ENCODE measurements at places on chromosomes 1 and 21.

GRCh38 chr21:35775778-35776544 is 284.4 kb downstream of the SETD4 start:
- no peak for DNase-seq

DNA sequence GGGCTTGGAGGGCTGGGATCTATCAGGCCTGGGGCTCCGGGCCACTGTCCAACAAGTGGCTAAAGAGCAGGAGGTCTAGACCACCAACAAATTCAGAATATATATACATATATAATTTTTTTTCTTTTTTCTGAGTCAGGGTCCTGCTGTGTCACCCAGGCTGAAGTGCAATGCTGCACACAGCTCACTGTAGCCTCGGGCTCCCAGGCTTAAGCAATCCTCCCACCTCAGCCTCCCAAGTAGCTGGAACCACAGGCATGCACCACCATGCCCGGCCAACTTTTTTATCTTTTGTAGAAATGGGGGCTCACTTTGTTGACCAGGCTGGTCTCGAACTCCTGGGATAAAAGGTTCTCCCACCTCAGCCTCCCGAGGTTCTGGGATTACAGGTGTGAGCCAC is 6.8 kb upstream of the LAPTM5 start:
- DNase-seq: no peak

DNA sequence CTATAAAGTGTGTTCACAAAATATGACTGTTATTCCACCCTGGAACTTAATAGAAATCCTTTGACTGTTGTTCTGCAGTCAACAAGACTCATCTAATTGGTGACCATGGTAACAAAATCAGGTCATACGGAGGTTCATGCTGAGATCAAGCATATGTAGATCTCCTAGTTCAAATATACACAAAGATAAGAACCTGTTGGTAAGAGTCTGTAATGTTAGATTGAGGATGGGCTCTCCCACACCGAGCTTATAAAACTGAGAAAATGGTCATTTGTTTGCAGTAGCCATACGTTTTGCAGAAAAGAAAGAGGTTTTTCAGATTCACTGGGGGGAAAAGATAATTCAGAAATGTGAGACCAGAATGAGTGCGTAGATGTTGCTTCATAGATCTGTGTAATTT is 468.1 kb downstream of the RPS6KC1 start:
- peak; percentile 10 for DNase-seq

DNA sequence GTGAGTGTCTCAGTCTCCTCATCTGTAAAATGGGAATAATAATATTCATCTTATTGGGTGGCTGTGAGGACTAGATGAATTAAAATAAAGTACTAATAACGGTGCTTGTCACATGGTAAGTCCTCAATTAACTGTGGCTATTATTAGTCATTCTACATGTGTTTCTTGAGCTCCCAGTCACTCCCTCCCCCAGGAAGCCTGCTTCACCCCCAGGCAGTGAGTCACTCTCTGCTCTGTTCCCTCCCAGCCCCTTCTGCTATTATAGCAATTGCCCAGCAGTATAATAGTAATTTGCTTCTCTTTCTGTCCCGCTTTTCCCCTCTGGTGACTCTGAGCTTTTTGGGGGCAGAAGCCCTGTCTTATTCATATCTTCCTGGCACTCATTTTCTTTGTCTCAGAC is 102.0 kb downstream of the BEND5 start:
- DNase-seq: peak; percentile 95

DNA sequence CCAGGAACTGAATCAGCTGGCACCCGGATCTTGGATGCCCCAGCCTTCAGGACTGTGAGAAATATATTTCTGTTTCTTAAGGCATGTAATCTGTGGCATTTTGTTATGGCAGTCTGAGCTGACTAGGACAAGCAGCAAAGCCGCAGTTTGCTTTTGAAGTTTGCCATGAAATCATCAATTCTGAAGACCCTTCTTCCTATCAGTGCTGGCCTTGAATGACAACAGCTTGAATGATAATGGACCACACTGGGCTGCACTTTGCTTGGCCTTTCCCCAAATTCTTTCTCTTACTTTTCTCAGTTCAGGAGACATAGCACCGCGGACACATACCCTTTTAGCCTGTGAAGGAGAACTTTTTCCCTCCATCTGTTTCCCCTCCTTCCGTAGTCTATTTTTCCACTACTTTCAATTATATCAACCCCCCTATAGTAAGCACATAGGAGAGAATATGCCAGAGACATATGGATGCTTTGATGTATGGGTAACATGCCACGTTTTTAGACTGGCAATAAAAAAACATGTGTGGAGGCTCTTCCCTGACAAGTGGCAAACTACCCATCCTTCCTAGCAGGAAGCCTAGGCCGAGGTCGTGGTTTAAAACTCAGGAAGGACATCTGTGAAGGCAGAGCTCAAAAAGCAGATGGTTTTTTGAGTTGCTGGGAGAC is 42.9 kb downstream of the HLX start:
- no peak for DNase-seq

DNA sequence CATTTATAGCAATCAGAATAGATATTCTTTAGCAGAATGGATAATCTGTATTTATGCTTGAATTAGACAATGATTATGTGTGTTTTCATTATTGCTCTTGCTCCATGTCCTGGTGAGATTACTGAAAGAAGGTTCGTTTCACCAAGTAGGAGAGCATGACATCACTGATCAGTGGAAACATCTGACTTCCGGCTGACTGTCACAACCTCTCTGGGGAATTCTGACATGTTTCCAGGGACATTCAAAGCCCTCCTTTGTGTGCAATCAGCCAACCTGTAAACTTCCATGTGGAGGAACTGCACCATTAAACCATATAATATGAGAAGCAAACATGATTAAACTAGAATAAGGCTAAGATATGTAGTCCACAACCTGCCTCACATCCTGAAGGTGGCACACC is 424.8 kb upstream of the ADGRL4 start:
- DNase-seq: no peak

GRCh38 chr1:33698361-33699035 is 165.4 kb upstream of the HMGB4 start:
- DNase-seq: no peak

GRCh38 chr1:212228076-212228475 is 57.1 kb upstream of the PPP2R5A start:
- no peak for DNase-seq

DNA sequence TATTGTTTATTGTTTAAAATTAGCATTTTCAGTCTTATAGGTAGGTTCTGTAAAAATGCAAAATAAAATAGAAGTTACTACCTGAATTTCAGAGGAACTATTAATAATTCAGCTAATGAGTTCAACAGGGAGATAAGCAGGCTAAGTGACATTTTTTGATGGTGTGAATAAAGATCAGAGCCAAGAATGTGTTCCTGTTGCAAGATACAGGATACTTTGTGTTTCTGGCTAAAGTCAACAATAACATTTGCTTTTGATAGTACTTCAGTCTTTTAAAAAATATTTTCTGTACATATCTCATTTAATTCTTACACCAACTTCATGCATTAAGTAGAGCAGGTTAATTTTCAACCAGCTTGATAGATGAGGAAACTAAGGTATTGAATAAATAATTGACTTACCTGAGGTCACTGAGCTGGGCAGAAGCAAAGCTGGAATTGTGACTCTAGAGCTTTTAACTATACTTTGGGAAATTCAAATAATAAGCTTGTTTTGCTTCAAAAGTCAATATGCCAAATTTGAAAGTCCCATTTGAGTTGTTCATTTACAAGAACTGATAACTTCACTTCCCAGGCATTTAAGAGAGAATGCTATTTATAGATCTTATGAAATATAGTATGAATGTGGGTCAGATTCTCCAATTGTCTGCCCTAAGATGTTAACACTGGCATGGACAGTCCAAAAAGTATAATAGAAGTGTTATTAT is 6.0 kb downstream of the GORAB start:
- DNase-seq: no peak

DNA sequence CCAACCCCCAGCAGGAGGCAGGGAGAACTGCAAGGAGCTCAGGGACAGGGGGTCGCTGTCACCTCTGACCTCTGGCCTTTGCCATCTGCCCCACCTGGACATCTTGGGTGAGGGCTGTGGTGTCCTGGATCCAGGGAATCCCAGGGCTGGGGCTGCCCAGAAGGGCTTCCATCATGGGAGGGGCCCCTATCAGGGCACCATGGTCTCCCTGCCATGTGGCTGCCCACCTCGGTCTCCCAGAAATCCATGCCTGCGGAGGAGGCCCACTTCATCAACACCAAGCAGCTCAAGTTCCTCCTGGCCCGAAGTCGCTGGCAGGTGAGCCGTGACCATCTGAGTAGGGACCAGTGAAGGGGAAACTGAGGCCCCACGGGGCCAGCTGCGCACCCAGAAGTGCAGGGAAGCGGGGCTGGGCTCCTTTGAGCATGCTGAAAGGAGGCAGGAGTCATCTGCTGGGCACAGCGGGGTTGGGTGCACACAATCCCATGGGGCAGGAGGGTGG is 36.1 kb downstream of the TRIM11 start:
- DNase-seq: no peak

GRCh38 chr21:41666641-41667081 is 100.2 kb downstream of the RIPK4 start:
- DNase-seq: no peak

GRCh38 chr21:15682977-15683376 is 46.8 kb upstream of the USP25 start:
- no peak for DNase-seq

- no peak for DNase-seq
These were observed 26.4 kb upstream of the SMYD3 start for GRCh38 chr1:246533371-246533905.

DNA sequence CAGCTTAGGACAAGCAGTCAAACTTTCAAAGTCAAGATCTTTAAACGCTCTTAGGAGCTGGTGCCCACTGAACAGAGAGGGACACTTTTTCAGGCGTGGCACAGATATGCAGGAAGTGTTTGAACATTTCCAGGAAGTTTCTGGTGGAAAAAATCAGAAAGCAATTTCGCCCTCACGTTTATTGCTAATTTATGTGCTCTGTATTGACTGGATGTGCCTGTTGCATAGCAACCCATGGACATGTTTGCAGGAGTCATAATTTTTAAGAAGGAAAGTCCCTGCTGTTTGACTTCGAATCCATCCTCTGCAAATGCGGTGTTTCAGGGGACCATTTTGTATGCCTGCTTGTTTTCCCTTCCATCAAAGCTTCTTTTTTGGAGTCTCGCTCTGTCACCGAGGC is 239.9 kb upstream of the IRF2BP2 start:
- DNase-seq: no peak

DNA sequence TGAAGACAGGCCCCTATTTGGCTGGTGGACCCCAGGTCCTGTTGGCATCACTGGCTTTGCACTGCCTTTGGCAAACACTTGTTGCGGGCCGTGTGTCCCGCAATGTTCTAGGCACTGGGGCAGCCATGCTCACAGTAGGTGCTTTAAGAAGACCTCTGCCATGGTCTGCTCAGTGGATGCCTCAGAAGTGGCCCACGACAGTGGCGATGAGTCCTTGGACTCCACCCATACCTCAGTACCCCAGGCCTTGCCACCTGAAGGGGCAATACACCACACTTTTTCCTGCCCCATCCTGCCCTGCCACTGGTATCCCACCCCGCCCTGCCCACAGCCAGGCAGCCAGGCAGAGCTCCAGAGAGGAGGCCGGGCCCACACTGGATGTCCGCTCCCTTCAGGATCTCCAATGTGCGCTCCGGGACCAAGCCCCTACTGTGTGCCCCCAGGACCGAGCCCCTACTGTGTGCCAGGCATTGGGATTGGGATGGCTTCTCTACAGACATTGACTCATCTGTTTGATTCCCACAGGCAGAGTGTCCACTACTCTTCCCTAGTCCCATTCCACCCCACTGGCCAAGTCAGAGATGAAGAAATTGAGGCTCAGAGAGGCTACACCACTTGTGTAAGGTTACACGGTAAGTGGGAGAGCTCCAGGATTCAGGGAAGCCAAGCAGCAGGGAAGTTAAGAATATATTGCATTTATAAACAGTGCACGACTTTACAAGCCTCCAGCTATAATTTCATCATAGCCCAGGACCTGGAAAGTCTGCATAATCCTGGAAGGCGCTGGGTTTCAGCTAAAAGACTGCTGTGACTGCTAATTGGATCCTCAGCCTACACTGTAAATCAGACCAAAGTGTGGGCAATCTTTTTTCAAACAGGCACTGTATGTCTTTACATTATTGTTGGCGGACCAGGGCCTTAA is 101.6 kb downstream of the DMRTB1 start:
- DNase-seq: no peak

GRCh38 chr1:25131794-25132193 is 100.5 kb downstream of the SYF2 start:
- no peak for DNase-seq

DNA sequence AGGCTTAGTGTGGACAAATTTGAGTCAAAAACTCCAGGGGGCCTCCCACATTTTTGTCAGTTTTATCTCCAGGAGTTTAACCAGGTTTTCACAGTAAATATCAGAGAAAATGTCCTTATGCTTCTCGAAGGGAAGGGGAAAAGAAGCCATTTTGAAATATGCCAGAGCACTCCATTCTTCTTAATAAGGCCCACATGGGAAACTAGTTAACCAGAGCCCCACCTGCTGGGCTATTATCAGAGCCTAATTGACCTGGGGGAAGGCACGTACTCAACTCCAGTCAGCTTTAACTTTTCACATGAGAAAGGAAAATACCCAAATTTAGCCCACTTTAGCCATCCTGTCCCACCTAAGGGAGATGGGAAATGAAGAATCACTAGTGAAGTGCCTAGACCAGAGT is 296.3 kb downstream of the PTBP2 start:
- DNase-seq: no peak

DNA sequence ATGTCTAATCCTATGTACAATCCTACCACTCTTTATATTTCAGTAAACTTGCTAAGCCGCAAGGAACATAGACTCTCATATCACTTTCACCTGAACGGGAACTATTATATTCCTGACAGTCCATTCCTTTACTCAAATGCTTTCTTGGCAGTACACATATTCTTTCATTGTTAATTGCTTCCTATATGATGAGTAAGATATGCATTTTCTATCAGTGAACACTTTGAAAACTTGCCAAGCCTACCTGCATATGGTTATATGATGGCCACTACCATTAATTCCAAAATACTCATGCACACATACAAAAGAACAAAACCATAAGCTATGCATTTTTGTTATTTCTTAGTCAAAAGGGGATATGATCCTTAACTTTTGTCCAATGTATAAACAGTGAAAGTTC is 341.5 kb downstream of the VAV3 start:
- DNase-seq: no peak

DNA sequence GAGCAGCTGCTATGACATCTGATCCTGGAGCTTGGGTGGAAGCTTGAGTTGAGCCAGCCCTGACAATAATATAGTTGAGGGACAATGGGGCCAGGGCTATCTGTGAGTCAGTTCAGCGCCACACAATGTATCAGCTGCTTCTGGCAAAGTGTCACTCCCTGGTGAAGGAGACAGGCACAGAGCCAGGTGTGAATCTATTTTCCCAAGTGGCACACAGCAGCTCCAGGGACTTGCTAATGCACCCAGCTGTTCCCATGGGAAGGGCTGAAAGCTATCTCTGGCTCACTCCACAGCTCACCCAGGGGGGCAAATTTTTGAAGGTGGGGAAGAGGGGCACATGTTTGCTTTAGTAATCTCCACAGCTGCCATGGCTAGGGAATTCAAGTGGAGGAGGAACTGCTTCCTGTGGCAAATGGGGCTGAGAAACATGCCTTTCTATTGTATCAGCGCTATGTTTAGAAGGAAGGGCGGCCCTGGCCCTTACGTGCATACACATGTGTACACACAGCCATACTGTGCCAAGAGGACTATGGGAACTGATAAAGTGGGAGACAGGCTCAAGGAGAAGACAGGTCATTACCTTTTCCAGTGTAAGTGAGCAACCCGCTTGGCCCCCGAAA is 2.2 kb downstream of the CYB5R1 start:
- no peak for DNase-seq

Data from NCI-H2227 treated with DMSO at 0.1 percent for 48 hours (cell line).